ENCODE measurements at places on chromosomes 3 and 15.

- no peak for DNase-seq
Measured at GRCh38 chr3:61449327-61450040, 111.9 kb upstream of the PTPRG start.

GRCh38 chr3:16374047-16374934 is 109.3 kb downstream of the OXNAD1 start:
- DNase-seq = peak; percentile 18

DNA sequence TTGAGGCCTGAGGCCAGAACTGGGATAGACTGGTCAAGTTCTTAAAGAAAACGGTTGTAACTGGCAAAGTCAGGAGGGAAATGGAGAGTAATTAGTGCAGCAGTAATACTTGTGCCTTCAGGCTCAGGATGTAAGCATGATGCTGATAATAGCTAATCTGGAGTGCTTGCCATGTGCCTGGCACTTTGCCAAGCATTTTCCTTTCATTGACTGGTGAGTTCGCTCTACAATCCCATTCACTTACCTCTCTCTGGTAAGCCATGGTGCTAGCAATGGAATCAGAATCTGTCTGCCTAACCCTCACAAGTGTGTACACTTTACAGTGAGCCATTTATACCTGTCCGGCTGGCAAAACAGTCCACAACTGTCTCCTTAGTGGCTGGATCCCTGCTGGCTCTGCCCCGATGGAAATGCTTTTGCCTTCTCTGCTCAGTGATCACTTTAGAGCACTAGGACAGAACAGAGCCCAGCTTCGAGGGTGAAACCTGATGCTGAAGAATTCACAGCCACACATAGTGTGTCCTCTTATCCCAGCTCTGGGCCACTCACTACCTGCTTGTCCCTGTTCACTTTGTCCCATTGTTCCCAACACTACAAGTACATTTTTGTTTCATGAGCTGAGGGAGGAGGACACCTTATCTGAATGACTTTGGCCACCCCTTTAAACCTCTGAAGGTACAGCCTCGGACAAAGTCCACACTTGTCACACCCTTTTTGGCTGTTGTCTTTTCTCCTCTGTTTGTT is 10.3 kb downstream of the CHP1 start:
- DNase-seq = no peak

- no peak for DNase-seq
Measured at GRCh38 chr15:52105846-52106245, 6.7 kb downstream of the BCL2L10 start.

DNA sequence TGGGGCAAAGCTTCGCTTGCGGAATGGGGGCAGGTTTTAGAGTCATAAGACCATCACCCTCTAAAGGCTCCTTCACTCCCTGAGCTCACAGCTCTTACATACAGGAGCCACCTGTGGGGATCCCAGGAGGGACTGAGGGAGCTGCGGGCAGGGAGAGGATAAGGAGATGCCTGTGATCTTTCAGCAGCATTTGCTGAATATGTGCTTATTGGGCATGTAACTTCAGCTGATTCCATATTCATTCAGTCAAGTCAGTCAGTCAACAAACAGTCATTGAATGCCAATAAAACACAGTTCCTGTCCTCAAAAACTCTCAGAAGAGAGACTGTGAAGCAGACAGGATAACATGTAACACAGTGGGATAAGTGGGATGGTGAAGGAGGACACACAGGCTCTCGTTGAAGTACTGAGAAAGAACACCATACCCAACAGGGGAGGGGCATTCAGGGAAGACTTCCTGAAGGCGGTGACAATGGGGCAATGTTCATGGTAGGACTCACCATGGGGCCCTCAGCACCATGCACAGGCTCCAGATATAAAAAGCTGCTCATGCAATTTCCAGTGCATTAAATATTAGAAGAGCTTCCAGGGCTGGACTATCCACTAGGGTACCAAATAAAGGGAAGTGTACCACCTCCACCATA is 240.9 kb downstream of the UACA start:
- DNase-seq = no peak

DNA sequence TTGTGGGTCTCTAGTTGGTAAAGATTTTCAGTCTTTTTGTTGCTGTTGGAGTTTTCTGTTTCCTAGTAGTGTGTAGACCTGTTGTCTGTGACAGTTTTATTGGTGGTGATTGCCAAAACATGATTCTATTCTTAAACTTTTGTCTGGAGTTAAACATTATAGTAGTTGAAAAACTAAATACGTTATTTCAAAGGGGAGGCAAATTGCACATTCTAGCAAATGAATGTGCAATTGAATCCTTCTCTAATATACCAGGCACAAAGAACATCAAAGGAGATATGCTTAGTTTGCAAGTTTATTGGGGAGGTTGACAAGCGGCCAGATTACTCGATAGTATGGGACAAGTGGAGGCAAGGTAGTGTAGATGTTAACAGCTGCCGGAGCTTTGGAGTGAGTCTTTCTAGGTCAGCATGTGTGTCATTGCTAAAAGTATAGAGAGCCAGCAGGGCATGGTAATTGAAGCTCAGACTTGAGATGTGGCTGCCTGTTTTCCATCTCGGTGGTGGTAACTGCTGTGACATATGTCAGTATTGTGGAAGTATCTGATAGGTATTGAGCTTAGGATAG is 20.6 kb downstream of the CHD2 start:
- no peak for DNase-seq

- no peak for DNase-seq
Measured at GRCh38 chr3:14413381-14414071, 11.1 kb downstream of the SLC6A6 start.

DNA sequence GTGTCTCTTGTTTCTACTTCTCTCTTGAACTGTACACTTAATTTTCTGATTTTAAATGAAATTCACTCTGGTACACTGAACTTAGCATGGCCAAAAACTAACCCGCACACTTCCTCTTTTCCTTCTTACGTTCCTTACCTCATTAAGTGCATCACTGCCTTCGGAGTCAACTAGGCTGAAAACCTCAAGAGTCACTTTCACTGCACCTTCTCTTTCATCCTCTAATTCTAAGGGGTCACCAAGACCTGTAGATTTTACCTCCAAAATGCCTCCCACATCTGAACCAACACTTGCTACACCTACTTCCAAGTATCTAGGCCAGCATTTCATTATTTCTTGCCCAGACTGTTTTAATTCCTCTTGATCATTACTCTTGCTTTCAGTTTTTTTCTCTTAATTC is 6.6 kb downstream of the CBLB start:
- no peak for DNase-seq

DNA sequence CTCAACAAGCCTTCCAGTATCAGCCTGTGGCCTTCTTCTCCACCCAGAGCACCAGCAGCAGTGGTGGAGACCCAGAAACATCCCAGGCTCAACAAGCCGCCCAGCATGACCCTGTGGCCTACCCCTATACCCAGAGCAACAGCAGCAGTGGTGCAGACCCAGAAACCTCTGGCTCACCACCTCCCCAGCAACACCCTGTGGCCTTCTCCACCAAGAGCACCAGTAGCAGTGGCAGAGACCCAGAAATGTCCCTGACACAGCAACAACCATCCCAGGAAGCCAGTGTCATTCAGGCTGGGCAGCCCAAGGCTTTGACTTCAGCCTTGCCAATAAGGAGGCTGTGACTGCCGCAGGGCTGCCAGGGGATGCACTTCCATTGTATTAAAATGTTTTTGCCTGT is 16.3 kb upstream of the EMC3 start:
- DNase-seq = no peak

DNA sequence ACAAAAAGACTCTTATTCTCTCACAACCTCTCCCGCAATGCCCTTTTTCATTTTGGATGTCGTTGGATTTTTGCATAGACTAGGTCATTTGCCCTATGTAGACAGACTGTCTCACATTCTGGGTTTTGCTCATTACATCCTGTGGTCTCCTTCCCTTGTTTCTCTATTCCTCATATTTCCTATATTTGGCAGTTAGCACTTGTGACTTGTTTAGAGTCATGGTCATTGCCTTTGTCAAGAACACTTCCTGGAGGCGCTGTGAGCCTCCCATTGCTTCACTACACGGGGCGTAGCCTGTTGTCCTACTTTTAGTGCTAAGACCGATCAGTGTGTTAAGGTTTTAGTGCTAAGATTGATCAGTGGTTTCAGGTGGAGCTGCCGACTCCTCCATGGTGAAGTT is 16.1 kb upstream of the TATDN2 start:
- DNase-seq = no peak

- DNase-seq = no peak
Measured at GRCh38 chr3:42497009-42497731, 5.3 kb upstream of the VIPR1 start.

DNA sequence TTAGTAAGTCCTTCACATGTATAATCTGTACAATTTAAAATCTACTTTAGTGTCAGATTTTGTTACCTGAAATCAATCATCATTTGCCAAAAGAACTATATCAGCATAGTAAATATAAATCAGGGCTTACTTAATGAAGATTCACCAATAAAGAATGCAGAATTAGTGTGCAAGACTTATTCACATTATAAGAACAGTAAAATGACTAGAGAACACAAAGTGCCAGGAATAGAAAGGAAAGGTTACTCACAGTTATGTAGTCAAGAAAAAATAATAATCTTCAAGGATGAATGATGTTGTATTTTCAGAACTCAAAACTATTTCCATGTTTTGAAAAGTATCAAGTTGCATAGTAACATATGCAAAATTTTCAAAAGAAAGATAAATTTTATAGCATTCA is 891.9 kb downstream of the ROBO1 start:
- no peak for DNase-seq
